NCI-H446 (cell line): ENCODE measurements at places on chromosomes 6 and 20.

DNA sequence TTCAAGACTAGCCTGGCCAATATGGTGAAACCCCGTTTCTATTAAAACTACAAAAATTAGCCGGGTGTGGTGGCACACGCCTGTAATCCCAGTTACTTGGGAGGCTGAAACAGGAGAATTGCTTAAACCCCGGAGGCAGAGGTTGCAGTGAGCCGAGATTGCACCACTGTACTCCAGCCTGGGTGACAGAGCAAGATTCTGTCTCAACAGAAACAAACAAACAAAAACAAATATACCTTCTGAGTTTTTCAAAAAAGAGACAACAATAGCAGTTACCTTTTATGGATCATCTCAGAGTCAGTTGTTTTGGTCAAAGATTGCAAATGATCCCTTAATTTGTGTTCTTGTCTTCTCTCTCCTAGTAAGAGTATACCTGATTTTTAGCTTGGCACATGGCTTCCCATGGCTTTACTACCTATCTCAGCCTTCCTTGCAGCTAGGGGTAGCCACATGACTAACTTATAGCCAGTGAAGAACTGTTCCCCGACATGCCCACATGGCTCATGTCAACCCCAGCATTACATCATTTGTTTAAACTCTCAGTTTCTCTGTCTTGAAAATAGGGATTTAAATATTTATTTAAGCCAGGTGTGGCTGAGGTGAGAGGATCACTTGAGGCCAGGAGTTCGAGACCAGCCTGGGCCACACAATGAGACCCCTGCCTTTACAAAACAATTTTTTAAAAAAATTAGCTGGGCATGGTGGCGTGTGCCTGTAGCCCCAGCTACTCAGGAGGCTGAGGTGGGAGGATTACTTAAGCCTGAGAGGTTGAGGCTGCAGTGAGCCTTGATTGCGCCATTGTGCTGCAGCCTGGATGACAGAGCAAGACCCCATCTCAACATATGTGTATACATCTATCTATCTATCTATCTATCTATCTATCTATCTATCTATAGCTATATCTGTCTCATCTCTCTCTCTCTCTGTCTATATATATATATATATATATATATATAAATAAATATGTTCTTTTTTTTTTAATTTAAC is 25.0 kb upstream of the SLC9A8 start:
- DNase-seq, result no peak

DNA sequence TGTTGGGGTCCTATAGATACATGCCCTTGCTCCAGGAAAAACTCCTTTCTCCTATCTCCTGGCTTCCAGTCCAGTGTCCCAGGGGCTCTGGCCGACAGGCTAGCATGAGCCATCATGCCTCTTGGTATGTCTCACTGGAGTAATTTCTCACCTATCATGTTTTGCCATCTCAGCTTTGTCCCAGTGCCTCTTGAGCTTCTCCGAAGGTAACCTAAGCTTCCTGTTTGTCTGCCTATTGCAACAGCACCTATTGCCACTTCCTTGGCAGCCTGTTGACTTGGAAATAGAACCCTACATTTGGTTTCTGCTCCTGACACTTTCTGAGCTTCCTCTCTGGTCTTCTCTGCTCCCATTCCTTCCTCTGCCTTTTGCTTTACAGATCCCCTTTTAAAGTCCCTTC is 197.7 kb downstream of the KCNQ5 start:
- no peak for DNase-seq

DNA sequence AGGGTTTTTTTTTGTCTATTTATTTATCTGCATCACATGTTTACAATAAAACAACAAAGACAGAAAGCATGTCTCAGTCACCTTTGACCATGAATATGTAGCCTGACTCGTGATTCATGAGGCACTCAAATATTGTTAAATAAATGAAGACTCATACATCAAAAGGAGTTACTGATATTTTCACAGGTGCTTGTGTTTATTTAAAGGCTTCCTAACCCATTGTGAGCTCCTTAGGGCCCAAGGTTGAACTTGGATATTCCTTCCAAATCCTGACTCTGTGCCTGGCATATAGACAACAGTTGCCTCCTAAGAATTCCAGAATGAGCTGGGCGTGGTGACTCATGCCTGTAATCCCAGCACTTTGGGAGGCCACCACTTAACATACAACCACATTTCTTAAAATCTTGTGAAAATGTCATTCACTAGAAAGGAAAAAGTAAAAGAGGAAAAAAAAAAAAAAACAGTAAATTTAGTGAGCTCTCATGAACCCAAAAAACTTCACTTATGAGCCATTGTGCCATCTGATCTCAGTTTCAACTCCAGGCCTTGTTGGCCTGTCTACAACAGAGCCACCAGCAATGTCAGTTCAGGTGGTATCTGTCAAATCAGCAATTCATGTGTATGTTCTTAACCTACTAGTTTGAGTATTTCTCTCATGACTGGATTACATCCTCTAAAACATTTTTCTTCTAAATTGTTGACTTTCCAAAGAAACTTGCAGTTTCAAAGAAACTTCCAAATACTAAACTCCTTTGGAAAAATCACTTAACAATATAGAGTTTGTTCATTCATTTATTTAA is 162.7 kb upstream of the MARCKS start:
- no peak for DNase-seq

GRCh38 chr6:24940311-24940917 is 4.7 kb upstream of the RIPOR2 start:
- DNase-seq, result no peak

DNA sequence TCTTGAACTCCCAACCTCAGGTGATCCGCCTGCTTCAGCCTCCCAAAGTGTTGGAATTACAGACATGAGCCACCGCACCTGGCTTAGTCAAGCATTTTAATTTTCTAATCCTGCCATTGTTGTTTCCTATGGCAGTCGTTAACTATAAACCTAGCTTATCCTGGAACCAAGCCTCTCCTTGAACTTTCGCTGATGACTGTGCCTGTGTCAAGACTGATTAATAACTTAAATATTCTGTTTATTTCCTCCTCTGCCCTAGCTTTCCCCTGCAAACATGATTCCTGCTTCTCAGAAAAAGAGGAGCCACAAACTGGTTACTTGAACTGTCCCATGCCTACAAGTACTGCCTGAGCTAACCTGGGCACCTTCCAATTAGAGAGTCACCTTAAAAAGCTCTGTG is 1.5 kb downstream of the VNN1 start:
- DNase-seq, result no peak
